ENCODE measurements at places on chromosomes 4 and X.

DNA sequence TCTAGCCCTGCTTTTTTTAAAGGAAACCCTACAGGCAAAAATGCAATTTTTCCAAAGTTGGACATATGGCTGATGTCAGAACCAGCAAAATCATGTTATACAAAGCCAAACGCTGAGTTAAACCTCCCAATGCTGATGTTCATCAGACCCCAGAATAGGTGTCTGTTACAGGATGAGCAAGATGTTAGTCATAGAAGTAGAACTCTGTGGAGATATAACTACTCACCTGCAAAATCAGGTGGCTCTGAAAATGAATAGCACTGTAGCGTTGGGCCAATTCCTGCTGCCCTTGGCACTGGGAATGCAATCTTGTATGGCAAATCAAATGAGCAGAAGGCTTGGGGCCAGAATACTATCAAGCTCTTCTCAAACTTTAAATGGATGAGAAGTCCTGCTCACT, 634.1 kb downstream of the RPA4 start:
- DNase-seq = no peak

GRCh38 chrX:132486599-132487178, 2.1 kb downstream of the MBNL3 start:
- DNase-seq = no peak

DNA sequence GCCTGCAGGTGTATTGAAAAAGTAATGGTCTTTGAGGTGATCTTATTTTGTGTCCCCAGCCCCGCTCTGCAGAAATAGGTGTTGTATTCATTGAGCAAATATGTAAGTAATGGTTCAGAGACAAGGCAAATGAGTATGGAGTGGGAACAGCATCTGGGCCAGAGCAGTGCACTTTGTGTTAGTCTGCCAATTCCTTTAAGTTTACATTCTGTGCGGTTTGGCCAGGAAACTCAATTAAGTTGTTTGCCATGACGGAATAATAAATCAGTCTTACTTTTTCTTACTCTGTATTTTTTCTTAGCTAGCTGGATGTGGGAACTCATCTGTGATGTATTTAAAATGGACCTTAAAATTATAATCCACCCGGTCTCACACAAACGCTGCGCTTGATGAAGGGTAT, 12.6 kb downstream of the DCLK2 start:
- no peak for DNase-seq

- DNase-seq = no peak
Measured at GRCh38 chr4:186451982-186452381, 103.4 kb downstream of the MTNR1A start.

GRCh38 chr4:41512136-41512535, 25.8 kb upstream of the LIMCH1 start:
- DNase-seq = no peak

GRCh38 chrX:65406532-65406931, 128.1 kb downstream of the LAS1L start:
- DNase-seq = no peak

DNA sequence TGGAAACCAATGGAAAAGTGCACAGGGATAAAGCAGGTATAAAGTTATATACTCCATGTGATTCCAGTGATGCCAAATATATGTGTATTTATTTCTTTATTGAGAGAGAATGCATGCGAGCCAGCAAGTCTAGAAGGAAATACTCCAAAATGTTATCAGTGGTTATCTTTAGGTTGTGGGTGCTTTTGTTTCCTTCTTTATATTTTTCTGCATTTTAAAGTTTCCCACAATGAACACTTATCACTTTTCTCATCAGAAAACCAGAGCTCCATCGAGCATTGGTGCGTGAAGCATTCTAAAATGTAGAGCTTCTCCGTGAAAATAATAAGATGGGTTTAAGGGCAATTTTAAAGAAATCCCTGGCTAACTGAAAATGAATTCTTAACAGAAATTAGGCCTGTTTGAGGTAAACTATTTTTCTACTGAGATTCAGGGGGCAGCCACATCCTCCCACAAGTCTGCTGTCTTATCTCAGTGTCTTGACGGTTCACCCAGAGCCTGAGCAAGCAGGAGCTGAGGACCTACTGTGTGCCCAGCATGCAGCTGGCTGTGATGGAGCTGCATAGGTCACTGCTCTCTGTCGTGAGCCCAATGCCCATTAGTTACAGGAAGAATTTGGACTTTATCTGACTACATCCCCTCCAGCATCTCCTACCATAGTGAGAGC, 18.7 kb upstream of the CD40LG start:
- no peak for DNase-seq

GRCh38 chrX:148047200-148047599, 66.1 kb downstream of the FMR1NB start:
- DNase-seq = no peak

DNA sequence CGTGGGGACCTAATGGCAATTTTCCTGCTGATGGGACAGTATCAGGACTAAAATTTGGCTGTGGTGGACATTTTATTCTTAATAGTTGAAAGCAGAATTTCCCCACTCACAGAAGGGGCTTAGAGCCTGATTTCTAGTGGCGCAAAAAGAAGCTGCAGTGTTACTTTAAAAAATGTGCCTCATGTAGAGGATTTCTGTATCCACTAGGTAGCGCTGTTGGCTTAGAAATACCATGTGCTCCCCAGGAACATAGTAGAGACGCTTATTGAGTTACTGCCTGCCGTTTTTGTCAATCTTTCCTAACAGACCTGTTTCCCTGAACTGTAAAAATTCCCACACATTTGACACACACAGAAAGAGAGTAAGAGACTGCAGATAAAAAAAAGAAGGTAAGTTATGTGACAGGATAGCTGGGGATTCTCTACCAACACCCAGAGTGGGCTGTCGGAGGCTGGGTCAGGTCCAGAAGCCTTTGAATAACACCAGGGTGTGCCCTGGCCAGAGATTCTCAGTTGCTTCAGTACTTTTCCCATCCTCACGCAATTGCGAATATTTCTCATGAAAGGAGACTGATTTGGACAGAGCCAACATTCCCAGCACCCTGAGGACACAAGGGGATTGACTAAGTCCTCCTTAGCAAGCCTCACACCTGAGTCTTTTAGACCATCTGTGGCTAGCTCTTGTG, 88.4 kb downstream of the ZXDA start:
- DNase-seq = peak; percentile 71

DNA sequence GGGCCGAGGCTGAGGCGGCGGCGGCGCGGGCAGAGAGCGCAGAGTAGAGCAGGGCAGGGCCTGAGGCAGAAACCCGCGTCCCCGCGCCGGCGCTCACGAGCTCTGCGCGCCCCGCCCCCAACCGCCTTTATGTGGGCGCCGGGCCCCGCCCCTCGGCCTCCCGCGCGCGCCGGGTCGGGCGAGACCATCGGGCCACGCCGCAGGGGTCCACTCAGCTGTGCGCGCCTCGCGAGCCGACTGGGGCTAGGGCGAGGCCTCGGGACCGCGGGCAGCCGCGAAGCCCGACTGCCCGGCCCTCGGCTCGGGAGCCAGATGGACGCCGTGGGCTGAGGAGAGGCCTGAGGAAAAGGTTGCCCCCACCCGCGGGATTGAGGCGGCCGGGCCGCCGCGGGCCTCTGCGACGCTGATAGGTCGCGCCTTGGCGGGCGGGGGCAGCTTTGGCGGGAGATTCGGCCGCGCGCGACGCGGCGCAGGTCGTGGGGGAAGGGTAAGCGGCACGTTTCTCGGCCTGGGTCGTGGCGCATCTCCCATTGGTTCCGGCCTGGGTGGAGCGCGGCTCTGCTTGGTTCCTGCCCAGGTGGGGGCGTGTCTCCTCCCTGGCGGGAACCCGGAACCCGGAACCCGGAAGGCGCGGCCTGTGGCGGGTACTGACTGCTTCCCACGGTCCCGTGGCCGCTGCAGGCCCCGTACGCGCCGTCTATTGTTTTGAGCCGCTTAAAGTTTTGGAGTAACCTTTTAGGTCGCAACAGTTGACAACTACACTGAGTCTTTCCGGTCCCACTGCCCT, at the start of gene SLBP:
Gene SLBP (minus strand): TSS at position 104 of the 787 bp plus-strand sequence. CDS start 131 bp downstream, outside the sequence.
- peak; percentile 85 for DNase-seq

DNA sequence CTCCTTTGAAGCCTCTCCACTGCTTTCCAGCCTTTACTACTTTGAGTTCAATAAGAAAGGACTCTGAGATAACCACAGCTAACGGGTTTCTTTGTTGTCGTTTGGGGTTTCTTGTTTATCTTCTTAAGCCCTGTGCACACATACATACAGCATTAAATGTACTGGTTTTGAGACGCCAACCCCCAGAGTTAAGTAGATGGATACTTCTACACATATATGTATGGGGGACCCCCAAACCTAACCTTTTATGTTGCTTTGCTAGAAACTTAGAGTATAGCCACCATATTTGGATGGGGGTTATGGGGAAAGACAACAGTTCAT, 697 bp downstream of the CEP135 start:
- no peak for DNase-seq

DNA sequence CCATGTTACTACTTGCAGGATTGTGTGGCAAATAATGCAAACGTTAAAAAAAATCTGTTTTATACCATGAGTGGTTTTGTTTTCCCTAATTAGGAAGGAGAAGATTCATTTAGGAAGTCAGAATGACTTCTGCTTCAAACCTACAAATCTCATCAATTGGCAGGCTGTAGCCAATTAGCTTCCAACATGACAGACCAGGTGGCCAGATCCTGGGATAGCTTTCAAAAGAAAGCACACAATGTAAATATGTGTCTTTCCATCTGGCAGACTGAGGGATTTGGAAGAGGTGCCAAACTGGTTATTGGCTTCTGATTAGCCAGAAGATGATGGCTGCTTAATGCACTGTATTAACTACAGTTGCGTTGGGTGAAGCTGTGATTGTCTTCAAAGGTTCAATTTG, 432.8 kb downstream of the ANKRD50 start:
- DNase-seq = no peak

- DNase-seq = no peak
Measured at GRCh38 chr4:94508296-94508695, 56.6 kb downstream of the PDLIM5 start.

DNA sequence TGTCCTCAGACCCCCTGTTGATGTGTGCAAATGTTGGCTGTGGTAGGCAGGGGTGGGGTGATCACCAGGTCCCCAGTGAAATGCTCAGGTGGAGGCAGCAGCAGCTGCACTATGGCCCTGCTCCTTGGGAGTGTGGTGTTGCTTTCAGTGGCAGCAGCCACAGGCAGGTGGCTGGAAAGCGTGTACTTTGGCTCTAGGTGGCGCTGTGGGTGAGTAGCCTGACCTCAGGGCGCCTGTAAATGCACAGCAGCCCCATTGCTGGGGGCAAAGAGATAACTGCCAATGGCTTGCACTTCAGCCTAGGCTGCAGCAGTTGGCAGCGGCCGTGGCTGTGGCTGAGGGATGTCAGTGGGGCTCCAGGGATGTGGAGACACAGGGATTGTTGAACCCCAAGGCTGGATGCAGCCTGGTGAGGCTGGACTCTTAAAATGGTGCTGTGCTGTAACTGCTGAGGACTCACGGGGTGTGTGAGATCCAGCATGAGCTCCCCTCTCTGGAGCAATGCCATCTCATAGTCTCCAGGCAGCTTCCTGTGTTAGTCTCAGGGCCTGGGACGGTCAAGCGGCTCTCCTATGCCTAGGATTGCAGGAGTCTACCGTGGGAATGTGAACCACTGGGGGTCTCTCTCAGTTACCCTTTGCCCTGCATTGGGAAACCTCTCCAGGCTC, 421.7 kb upstream of the HTR2C start:
- no peak for DNase-seq

DNA sequence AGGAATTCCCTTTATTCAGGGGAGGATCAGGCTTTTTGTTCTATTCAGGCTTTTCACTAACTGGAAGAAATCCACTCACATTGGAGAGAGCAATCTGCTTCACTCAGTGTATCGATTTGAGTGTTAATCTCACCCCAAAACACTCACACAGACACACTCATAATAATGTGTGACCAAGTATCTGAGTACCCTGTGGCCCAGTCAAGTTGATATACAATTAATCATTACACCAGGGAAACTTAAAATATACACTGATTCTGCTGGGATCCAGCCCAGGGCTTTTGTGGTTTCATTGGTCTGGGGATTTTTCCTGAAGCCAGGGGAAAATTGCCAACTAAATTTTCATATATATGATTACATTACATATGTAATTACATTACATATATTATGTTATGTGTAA, 44.0 kb upstream of the GATB start:
- no peak for DNase-seq

DNA sequence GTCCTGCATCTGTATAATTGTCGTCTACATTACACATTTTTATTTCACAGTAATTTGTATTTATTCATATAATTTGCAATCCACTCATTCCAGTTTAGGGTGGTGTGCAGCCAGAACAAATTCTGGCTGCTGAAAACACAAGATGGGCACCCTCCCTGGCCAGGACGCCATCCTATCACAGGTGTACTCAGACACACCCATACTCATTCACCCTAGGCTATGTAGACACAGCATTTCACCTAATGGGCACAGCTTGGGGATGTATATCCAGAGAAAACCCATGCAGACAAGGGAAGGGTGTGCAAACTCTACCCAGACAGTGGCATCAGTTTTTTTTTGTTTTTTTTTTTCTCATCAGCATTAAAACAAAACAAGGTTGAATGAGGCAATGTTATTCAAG, 73.1 kb downstream of the HMGB2 start:
- no peak for DNase-seq
